ENCODE measurements at places on chromosomes 13 and 19.

DNA sequence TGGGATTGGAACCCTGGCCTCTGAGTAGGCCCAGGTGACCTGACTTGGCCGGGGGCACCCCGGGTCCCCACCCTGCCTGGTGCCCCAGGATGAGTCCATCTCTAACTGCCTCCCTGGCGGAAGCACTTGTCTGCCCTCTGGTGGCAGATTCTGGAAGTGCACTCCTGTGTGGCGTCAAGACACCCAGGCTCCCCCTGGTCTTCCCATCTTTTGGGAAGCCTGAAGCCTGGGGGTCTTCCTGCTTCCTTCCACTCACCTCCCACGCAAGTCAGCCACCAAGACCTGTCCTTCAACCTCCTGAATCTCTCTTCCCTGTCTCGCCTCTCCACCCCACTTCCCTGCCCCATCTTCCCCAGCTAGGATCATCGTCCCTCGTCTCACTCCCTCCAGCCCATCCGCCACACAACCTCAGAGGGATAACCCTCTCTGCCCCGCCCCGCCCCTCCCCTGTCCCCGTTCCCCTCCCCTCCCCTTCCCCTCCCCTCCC lies 7.4 kb downstream of the RABAC1 start:
- DNase-seq = peak; percentile 76

DNA sequence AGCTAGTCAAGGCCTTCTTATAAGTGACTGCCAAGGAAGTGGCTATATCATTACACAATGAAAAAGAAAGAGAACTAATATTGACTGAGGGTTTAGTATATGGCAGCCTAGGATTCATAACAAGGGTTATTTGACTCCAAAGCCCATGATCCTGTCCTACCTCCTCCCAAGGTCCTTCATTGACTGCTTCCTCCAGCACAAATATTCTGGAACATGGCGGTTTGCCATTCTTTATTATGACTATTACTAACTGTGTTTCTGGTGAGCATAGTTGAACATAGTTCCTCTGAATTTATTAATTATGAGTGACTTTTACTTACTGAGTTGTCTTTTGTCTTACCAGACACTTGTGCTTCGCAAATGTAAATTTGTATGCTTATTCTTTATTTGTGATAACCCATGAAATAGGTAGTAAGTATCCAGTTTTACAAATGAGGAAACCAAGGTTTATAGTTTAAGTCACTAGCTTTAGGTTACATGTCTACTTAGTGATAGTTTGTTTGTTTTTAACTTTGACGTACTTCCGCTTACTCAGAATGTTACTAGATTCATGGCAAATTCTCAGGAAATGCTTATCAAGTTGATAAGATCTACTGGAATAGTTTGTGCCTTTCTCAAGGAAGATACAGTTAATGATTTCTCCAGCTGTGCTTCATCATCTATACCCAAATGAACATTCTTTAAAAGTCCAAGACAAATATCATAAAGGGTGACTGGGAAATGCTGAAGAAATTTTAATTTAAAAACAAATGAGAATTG lies 15.5 kb upstream of the DCLK1 start:
- DNase-seq = no peak

GRCh38 chr19:13149628-13150186 lies 468 bp downstream of the STX10 start:
- DNase-seq = peak; percentile 73

DNA sequence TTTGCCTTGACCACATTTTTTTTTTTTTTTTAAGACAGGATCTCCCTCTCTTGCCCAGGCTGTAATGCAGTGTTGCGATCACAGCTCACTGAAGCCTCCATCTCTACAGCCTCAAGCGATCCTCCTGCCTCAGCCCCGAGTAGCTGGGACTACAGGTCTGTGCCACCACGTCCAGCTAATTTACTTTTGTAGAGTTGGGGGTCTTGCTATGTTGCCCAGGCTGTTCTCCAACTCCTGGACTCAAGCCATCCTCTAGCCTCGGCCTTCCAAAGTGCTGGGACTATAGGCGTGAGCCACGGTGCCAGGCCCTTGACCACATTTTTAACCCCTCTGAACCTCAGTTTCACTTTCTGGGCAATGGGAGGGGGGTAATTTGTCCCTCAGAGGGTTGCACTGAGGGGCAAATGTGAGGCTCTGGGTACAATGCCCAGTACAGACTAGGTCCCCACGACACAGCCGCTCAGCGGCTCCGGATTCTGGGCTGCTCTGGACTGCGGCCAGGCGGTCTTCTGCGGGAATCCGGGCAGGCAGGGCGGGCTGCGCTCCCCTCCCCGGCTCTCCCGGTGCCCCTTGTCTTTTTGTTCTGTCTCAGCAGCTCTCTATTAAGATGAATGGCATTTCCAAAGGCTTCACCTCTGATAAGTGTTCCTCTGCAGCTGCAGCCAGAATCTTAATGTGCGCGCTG lies 3.8 kb upstream of the ALOX5AP start:
- DNase-seq = peak; percentile 43

- DNase-seq = peak; percentile 42
Observed at GRCh38 chr19:888581-889385, 4.2 kb downstream of the MED16 start.

- DNase-seq = no peak
Observed at GRCh38 chr13:106981051-106981450, 413.1 kb upstream of the ARGLU1 start.

- DNase-seq = no peak
Observed at GRCh38 chr19:17963936-17964691, 2.8 kb upstream of the KCNN1 start.
